ENCODE measurements at places on chromosomes 1 and 21.

DNA sequence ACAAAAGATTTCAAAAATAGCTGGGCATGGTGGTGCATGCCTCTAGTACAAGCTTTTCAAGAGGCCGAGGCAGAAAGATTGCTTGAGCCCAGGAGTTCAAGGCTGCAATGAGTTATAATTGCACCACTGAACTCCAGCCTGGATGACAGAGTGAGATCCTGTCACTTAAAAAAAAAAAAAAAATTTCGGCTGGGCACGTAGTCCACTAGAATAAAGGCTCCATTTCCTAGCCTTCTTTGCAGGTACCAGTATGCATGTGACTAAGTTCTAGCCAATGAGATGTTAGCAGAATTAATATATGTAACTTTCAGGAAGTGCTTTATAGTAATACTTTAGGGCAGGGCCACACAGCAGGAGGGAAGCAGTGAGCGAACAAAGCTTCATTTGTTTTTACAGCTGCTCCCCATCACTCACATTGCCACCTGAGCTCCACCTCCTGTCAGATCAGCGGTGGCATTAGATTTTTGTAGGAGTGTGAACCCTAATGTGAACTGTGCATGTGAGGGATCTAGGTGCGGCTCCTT lies 28.8 kb upstream of the SYDE2 start:
- peak; percentile 49 for DNase-seq

GRCh38 chr1:869499-870244 lies 54.1 kb upstream of the SAMD11 start:
- peak; percentile 26 for DNase-seq

- DNase-seq: no peak
Observed at GRCh38 chr1:82032068-82032467, 231.3 kb downstream of the ADGRL2 start.

DNA sequence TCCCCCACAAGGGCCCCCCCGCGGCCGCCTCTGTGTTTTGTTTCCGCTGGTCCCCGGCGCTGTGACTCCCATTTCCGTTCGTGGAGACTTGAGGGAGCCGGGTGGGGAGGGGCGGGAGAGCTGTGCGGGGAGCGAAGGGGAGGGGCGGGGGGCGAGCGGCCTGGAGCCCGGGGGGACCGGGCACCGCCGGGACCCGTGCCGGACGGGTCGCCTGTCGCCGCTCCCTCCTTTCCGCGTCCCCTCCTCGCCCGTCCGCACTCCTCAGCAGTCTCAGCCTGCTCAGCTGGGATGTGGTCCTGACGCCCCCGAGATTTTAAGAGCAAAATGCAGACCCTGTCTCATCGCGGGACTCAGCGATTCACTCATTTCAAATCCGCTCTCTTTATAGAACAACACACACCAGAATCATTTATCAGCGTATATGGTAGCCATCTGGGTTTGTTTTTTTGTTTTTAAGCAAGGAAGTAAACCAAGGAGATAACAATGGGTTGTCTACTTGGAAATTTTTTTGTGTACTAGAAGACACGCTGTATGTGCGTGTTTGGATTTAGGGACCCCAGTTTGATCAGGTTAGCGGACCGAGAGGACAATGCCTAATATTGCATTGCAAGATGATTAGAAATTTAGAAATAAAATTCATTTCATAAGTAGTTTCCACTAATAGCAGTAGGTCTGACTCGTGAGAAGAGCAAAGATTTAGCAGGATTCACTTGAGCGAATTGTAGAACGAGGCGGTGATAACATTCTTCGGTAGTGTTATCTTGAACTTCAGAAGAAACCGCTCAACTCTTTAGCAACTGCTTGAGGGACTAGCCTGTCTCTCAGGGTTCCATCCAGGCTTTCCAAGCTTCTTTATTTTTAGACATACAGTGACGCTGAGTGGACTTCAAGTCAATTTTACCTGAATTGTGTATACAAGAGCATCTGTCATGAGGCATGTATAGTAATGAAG lies 1.1 kb downstream of the GABPA start:
- DNase-seq: peak; percentile 39

DNA sequence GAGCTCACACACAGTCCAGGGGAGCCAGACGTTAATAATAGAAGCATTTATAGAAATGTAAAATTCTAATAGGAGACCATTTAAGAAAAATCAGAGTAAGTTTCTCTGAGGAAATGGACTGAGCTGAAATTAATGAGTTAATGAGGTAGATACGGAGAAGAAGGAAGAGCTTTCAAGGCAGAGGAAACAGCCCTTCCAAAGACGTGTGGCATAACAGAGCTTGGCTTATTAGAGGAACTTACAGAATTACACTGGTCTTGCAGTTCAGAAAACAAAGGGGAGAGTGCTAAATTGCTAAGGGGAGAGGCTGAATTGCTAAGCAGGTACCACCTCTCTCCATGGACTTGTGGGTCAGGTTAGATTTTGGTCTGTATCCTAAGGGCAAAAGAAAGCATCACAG lies 8.2 kb upstream of the PIGK start:
- no peak for DNase-seq

DNA sequence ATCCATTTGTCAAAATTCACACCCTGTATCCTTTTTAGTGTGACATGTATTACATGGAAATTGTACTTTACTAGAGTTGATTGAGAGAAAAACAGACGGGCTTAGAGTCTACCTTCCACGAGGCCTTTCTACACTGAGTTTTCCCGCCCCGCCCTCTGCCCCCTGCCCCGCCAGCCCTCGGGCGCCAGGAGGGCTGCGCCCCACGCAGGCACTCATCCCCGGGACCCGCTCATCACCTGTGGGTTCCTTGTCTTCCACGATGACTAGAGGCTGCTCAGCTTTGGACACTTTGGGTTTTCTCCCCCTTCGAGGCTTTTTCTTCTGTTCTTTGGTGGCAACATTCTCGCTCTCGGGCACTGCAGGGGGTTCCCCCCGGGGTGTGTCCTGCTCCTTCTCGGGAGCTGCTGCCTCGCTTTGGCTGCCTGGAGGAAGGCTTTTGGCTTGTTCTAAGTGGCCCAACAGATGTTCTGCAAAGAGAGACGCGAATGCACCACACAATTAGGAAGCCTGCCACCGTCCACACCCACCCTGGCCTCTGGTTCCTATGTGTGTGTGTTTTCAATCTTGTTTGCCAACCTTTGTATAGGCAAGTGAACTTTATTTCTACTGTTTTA lies 39.6 kb downstream of the PRDM15 start:
- no peak for DNase-seq

GRCh38 chr1:17161137-17161740 lies 42.0 kb upstream of the PADI2 start:
- no peak for DNase-seq

- peak; percentile 15 for DNase-seq
Observed at GRCh38 chr1:55478742-55479141, 263.6 kb upstream of the USP24 start.

GRCh38 chr1:55544826-55545225 lies 329.7 kb upstream of the USP24 start:
- DNase-seq: no peak

GRCh38 chr1:28466226-28466778 lies 39.5 kb upstream of the RCC1 start:
- DNase-seq: no peak

GRCh38 chr21:44272284-44272858 lies 10.7 kb upstream of the DNMT3L start:
- DNase-seq: no peak

DNA sequence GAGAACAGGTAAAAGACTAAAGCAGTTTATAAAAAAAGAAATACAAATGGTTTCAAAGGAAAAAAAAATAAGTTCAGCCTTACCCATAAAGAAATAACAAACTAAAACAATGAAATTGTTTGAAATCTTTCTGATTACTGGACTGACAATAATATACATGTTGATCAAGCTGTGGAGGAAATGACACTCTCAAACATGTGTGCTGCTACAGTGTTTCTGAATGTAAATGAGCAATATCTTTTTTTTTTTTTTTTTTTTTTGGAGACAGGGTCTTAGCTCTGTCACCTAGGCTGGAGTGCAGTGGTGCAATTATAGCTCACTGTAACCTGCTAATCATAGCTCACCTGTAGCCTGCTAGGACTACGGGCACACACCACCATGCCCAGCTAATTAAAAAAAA lies 6.5 kb downstream of the EPS15 start:
- no peak for DNase-seq

All from HCT116 (cell line).